ENCODE measurements at places on chromosomes 4 and X.
A peak's percentile ranks its signal among the peaks of the same experiment; 100 is the strongest.

- DNase-seq: peak; percentile 47
Observed at GRCh38 chr4:97587912-97588311, 555.4 kb downstream of the STPG2 start.

DNA sequence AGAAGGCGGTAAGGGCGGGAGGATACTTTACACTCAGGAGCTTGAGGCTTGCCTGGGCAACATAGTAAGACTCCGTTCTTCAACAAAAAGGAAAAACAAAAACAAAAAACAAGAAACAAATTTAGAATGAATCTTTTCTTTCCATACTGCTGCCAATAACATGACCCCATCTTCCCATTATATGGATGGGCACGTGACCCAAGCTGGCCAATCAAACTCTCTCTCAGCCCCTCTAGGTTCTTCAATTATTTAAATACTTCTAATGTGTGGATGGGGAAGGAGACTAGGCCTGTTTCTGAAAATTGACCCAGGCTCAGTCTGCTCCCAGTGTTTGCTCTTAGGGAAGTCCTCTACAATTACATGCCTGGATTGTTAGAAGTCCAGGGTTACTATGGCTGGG lies 22.2 kb upstream of the ATP6AP2 start:
- no peak for DNase-seq

GRCh38 chr4:13982010-13982409 lies 354.5 kb upstream of the BOD1L1 start:
- no peak for DNase-seq

DNA sequence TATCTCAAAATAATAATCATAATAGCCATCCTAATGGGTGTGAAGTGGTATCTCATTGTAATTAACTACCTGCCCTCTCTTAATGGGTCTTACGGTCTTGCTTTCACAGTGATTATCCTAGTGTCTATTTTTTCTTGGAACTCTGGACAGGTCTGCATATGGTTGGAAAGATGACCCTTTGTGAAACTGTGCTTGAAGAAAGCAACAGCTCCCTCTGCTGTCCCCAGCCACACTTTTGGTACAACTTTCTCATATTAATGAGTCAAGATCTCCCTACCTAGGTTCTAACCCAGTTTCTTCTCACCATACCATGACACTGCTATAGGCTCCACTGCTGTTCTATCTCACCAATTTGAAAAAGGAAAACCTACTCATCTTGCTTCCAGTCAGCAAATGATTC lies 2.4 kb downstream of the TFDP3 start:
- no peak for DNase-seq

- no peak for DNase-seq
Observed at GRCh38 chr4:141899541-141899940, 263.2 kb downstream of the IL15 start.

GRCh38 chr4:79653871-79654270 lies 245.8 kb upstream of the GK2 start:
- DNase-seq: no peak

DNA sequence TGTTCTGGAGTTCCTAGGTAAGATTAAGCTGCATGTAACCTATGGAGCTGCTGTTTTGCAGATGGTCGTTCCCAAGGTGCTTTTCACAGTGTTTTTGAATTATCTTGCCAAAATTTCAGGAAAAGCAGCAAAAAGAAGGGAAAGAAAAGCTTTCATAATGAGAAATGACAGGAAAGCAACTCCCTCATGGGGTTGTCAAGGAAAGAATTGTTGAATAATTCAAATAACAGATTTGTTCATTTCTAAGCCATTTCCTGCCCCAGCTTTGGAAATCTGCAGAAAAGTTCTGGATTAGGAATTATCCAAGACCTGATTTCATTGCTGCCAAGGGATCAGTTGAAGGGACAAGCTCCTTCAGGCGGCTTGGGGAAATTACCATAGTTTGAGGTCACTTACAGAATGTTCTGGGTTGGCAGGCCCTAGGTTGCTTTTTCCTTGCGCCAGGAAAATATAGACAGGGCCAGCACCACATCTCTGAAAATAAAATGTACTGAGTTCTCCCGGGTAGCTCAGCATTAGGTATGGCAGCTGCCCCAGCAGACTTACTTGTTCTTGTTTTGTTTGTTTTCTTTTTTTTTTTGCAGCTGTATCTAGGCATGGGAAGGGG lies 354.7 kb downstream of the STIM2 start:
- no peak for DNase-seq

GRCh38 chr4:76697129-76697803 lies 200.7 kb downstream of the SOWAHB start:
- no peak for DNase-seq

- DNase-seq: no peak
Observed at GRCh38 chr4:106418444-106418843, 49.9 kb upstream of the GIMD1 start.

DNA sequence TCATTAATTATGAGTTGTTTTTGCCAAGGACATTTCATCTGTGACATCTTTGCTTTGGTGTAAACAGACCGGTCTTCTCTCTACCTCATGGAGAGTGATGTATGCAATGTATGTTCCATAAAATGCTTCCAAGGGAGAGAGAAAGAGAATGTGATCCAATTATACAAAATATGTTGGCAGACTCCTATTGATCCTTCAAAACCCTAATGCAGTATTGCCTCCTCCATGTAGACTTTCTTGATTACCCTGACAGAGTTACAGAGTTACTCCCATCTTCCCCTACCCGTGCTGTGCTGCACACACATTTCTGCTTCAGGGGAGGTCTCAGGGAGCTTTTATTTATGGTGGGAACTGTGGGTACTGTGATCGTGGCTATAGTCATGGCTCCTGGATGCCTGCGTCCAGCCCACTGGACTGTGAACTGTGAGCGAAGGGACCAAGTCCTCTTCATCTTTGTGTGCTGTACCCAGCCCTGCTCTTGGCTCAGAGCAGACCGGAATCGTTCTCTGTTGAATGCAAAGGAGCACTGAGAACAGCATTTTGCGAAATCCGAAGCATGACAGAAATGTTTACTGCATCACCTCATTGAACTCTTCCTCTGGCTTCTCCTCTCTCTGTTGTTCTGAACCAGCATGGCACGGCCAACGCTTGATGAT lies 32.7 kb downstream of the SORCS2 start:
- DNase-seq: no peak

- peak; percentile 51 for DNase-seq
Observed at GRCh38 chr4:5812506-5813229, 80.2 kb downstream of the CRMP1 start.

DNA sequence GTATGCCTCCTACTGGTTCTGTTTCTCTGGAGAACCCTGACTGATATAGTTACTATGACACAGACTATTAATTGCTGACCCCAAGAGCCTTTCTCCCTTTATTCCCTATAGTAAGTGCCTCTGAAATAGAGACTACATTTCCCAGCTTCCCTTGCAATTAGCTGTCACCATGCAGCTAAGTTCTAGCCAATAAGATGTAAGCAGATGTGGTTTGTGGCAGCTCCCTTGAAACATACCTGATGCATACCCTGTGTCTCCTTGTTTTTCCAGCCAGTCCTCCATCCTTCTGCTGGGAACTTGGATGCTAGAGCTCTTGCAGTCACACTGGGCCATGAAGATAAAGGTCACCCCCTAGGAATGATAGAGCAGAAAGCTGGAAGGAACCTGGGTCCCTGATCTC lies 9.7 kb upstream of the TMEM165 start:
- peak; percentile 33 for DNase-seq

Data from foreskin keratinocyte (primary cell).